ENCODE measurements at places on chromosomes 7 and 10.

DNA sequence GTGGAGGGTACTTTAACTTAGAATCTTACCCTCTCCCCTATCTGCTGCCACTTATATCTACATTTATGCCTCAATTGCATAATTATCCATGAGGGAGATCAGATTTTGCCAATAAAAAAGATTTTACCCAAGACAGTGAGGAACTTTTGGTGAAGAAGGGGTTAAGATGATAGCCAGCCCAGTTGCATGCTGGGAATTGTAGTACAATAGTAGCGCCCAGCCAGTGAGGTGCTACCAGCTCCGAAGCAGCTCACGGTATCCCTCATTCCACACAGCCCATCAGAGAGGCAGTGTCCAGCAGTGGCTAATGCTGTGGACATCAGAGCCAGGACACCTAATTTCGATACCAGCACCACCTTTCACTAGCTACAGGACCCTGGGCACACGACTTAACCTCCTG lies 5.9 kb upstream of the LGI1 start:
- no peak for DNase-seq

- DNase-seq: no peak
Observed at GRCh38 chr7:103887853-103888602, 101.4 kb downstream of the RELN start.

- no peak for DNase-seq
Observed at GRCh38 chr7:92727755-92728154, 108.6 kb downstream of the CDK6 start.

- DNase-seq: no peak
Observed at GRCh38 chr7:148507787-148508186, 82.8 kb upstream of the C7orf33 start.

GRCh38 chr10:101666083-101666482 lies 28.9 kb downstream of the FBXW4 start:
- DNase-seq: no peak

DNA sequence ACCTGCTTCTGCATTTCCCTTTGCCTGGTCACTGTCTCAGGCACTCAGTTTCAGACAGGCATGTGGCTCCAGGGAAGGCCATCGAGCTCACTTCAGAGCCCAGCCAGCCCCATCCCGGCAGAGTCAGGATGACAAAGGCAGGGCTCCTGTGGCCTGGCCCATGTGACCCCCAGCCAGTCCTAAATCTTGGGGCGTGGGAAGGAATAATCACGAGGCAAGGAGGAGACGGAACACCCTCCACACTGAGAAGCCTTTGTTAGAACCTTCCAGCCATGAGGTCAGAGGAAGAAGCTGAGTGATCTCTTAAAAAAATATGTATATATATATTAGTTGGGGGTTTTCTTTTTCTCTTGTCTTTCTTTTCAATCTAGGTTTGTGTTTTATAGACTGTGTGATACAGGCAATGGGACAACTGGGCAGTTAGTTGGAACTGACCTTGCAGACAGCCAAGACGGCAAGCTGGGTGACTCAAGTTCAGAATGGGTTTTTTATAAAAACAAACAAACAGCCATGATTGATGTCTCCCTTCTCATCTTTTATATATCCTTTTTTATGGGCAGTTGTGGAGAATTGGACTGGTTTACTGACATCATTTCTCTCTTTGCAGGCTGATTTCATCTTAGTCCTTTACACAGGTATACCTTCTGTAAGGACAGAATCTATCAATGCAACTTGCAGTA lies 60.8 kb downstream of the CHN2 start:
- DNase-seq: no peak

DNA sequence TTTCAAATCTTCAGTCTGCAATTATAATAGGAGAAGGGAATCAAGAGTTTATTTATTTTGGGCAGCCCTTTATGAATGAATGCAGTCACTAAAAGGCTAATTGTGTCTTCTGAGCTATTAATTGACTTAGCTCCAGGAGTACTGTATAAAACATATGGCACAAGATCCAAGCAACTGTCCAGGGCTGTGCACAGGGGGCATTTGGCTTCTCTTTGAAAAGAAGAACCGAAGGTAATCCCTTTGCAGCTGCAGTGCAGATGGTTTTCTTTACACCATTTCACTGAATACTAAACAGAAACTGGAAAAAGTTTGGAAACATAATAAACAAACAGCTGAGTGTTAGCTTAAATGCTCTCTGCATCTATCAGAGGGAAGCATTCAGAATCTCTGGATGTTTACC lies 282.6 kb upstream of the LRRN3 start:
- no peak for DNase-seq

- no peak for DNase-seq
Observed at GRCh38 chr10:132037676-132037975, 28.1 kb upstream of the JAKMIP3 start.

DNA sequence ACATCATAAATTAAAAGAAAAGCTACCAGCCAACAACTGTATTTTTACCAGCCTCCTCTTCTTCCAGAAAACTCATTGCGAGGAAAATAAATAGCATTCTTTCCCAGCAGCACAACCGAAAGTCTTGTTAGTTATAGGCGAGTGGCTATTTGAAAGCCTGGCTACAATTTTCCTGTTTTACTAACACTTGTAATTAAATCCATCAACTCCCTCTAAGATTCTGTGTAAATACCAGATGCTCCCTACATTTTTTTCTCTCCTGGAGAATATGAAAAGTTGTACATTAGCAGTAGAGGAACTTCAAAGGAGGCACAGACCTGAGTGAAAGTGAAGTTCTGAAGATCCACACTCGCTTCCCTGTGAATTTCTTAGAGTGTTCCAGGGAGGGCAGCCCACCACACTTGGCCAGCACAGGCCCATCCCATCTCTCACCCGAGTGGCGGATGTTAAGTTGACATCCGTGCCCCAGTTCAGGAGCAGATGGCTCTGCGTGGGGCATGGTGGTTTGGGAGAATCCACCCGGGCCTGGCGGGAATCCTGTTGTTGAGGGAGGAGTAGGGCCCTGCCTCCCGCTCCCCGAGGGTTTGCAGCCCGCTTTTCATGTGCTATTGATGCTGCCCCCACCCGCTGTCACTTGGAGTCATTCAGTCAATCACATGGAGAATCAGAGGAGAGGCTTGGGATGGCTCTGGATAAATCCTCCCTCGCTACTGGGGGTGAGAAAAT lies 451.0 kb upstream of the GALNT17 start:
- no peak for DNase-seq

GRCh38 chr10:115402699-115403098 lies 309.5 kb downstream of the ATRNL1 start:
- DNase-seq: no peak

GRCh38 chr10:110432084-110432483 lies 65.6 kb upstream of the DUSP5 start:
- DNase-seq: no peak

GRCh38 chr7:155962191-155962967 lies 150.1 kb upstream of the SHH start:
- DNase-seq: no peak

- DNase-seq: no peak
Observed at GRCh38 chr7:118232837-118233236, 8.3 kb downstream of the ANKRD7 start.
